ENCODE measurements at places on chromosomes 1 and 21.

- no peak for DNase-seq
Measured at GRCh38 chr1:223710179-223711133, 1.9 kb upstream of the CAPN2 start.

- no peak for DNase-seq
Measured at GRCh38 chr1:46813858-46814396, 15.1 kb downstream of the CYP4B1 start.

GRCh38 chr1:11134251-11134897 is 34.7 kb upstream of the EXOSC10 start:
- DNase-seq: no peak

DNA sequence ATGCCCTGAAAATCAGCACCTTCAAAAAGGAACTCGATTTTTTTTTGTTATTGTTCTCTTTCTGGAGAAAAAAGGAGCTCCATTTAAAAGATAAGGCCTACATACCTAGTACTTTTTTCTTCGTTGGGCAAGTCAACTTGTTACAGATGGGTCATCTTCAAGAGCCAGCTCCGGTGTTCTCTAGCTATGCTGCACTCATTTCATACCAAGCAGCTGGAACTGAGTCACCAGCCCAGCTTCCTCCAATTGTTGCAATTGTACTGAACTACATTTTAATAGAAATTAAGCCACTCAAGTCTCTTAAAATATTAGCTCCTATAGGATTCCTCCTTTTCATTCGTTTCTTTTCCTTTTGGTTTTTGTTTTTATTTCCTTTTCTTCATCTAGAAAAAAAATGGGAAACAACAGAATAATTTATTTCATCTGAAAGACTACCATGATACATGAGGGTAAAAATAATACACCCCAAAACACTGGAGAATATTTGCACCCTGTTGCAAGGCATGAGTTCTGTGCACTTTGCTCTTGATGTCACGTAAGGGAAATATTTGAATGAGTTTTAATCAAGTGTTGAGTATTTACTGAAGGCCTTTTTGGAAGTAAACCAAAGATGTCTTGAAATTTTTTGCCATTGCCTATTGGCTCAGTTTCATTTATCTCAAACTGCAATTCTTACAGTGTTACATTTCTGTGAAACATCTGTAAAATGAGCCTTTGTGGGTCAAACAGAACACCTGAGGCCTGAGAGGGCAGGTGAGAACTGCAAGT is 60.5 kb downstream of the CLIC4 start:
- DNase-seq: no peak

DNA sequence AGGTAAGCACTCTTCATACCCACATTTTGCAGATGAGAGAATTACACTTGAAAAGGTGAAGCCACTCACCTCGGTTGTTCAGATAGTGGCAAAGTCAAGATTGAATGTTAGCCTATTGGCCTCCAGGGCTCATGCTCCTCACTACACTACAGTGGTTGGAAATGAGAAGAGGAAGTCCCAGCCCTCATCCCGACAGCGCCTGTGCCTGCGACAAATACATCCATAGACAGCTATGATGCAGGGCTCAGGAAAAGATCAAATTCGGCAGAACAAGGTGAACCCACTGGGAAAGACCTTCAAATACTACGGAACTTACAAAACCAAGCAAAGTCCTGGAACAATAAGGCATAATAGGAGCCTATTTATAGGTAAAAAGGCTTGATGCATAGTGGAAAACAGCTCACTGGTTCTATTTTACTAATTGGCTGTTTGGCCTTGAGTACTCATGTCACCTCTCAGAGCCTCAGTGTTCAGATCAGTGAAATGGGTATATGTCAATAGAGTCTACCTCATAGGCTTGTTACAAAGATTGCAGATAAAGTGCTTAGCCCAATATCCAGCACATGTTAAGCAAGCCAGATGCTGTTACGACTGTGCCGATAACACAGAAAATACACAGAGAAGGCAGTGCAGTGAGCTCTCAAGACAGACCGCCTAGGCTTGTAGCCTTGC is 3.5 kb downstream of the SPOCD1 start:
- no peak for DNase-seq

DNA sequence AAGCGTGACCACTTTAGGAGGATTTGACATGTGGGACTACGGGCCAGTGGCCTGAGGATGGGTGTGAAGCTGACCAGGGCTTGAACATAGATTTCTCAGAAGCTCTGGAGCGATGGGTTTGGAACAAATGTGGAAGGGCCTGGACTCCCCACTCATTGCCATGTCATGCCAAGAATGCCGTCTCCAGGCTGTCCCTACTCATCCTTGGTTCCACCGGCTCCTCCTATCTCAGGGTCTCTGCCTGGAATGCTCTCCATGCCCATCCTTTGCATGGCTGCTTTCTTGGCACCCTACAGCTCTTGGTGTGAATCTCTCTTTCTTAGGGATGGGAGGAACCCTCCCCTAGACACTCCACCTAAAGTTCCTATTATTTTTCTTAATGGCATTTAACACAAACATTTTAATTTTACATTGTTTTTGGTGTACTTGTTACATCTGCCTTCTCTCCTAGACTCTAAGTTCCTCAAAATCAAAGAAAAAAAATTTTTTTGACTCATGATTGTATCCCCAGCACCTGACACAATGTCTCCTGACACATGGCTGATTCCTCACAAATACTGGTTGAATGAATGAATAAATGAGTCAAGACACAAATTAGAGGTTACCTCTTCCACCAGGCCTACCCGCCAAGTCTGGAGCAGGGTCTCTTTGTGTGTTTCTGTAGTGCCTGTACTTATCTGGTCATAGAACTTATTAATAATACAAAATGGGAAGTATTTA is 114.5 kb downstream of the OMA1 start:
- no peak for DNase-seq

- no peak for DNase-seq
Measured at GRCh38 chr21:25243808-25244207, 363.5 kb downstream of the MRPL39 start.

GRCh38 chr1:165259706-165260428 is 96.6 kb downstream of the LMX1A start:
- no peak for DNase-seq

DNA sequence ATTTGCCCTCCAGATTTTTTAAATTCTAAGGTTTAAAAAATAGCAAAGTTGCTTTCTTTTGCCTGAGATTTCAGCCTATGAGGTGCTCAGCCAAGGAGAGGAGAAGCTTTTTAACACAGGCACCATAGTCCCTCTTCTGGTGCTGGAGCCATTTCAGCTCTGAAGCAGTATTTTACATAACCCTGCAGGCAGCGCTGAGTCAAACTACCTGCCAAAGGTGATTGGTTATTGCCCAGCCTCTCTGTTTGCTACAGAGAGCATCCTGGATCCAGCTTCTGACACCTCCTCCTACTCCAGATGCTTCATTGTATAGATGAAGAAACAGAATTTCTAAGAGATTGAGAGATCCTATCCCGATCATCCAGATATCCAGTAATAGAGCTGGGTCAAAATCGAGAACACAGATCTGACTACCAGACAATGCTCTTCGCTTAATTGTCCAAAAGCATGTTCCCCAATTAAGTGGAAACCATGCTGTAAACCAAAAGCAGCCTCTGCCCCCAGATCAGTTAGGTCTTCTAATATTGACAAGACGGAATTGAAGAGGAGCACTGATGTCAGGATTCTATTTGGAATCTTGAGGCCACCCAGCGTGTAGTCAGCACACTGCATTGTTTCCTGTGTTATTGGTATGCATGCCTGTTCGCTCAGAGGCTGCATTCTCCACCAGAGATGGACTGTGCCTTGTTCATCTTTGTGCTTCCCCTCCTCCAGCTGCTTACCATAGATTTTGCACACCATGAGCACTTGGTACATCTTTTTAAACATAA is 22.1 kb downstream of the RGS8 start:
- no peak for DNase-seq

- no peak for DNase-seq
Measured at GRCh38 chr1:36096500-36097432, 8.1 kb downstream of the ADPRS start.

DNA sequence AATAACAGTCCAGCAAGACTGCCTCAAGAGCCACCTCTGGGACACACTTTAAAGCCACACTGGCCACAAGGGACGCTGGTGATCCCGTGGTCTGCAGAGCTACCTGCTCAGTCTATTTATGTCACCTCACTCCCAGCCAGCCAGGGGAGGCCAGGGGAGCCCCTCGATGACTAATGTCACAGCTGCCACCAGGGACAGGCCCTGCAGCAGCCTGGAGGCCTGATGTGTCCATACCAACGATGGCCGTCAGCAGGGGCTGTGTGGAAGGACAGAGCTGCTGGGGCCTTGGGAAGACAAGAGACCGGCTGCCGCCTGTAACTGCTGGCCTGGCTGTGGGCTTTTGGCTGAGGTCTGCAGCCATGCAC is 71.0 kb downstream of the SIK1 start:
- no peak for DNase-seq

GRCh38 chr1:219897914-219898313 is 30.4 kb downstream of the SLC30A10 start:
- no peak for DNase-seq

- DNase-seq: no peak
Measured at GRCh38 chr1:214762902-214763301, 159.9 kb downstream of the CENPF start.

- no peak for DNase-seq
Measured at GRCh38 chr21:35220301-35220700, 171.2 kb upstream of the RUNX1 start.

DNA sequence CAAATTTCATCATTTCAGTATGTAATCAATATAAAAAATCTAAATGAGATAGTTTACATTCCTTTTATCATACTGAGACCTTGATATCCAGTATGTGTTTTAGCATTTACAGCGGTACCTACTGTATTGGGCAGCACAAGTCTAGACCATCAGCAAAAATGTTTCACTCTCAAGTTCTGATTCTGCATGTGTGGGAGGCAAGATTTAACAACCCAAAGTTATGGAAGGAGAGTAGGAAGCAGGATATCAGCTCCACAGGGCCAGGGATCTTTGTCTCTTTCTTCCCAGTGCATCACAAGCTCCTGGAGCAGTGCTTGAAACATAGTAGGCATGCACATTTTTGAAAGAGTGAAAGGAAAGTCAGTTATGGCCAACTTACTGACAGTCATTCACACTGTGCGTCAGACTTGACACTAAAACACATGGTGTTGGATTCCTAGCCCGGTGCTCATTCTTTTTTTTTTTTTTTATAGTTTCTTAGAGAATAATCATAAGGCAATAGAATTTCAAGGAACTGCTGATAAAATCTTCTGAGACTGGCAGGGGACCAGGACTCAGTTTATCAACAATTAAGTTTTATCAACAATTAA is 6.1 kb downstream of the TENT5C start:
- no peak for DNase-seq

GRCh38 chr1:204685236-204686006 is at the start of gene LRRN2:
Gene LRRN2, minus strand, starts transcription at chr1:204685738. Its CDS starts 65,746 bp downstream, at chr1:204619992.
- DNase-seq: no peak

- peak; percentile 33 for DNase-seq
Measured at GRCh38 chr1:10074059-10074851, 41.5 kb downstream of the UBE4B start.

- no peak for DNase-seq
Measured at GRCh38 chr1:207021876-207022596, 10.5 kb downstream of the C1orf116 start.

GRCh38 chr1:22132517-22133235 is 10.2 kb downstream of the WNT4 start:
- DNase-seq: no peak

DNA sequence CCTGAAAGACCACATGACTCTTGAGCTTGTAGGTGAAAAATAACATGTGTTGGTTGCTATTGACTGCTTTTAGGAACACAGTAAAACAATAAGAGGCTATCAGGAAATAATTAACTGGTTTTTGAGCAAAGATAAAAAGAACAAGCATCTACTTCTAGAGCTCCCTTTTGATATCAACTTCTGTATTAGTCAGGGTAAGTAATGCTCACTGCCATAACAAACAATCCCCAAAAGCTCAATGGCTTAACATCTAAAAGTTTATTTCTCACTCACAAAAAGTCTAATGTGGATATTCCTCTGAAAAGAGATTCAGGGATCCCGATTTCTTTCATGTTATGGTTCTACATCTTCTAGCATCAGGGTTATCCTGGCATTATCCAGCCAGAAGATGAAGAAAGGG is 25.3 kb upstream of the PROX1 start:
- no peak for DNase-seq

GRCh38 chr1:151197863-151198253 is 494 bp upstream of the PIP5K1A start:
- DNase-seq: no peak

DNA sequence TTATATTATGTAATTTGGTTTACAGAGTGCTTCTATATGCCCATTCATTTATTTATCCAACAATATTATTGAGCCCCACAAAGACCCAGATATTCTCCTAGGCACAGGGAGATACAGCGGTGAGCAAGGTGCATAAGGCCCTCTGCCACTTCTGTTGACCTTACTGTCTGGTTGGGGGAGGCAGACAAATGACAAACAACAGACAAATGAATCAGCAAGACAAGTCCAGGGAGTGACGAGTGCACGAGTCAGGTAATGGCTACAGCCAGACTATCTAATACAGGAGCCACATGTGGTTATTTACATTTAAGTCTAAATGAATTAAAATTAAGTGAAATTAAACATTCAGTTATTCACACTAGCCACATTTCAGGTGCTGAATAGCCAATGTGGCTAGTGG is 22.0 kb upstream of the BCAR3 start:
- DNase-seq: no peak

DNA sequence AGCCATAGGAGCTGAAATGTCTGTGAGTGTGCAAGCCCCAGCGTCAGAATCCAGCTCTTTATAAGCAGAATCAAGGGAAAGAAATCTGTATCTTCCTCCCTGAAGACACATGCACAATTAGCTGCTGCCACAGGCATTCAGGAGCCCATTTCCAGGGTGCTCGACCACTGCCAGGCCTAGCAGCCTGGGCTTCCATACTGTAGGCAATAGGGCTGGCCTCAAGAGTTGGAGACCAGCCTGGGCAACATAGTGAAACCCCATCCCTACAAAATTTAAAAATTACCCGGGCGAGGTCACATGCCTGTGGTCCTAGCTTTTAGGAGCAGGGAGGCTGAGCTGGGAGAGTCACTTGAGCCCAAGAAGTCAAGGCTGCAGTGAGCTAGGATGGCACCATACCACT is 41.0 kb downstream of the NEK2 start:
- DNase-seq: no peak

GRCh38 chr1:231376875-231377549 is 38.9 kb downstream of the SPRTN start:
- no peak for DNase-seq

DNA sequence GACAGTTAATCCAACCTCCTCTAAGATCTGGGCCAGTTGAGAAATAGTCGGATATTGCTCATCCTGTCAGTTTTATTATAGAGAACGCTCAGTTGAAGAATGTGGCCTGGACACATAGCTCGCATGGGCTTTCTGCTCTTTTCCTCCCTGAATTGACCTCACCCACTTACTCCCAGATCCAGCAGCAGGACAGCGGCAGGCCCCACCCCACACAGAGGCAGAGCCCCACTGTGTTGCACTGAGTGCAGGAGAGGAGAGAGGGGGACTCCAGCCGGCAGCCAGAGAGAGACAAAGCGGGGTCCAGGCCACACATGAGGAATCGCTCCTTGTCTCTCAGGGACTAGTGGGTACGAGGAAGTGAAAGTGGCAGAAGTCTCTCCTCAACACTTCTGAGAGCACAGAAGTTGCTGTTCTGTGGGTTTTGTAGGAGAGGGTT is 78.6 kb downstream of the LAMC1 start:
- DNase-seq: no peak
